Fibroblast of the aortic adventitia (primary cell): ENCODE measurements at places on chromosomes 3 and 15.
A peak's percentile ranks its signal among the peaks of the same experiment; 100 is the strongest.

GRCh38 chr3:165568907-165569462 lies 268.2 kb downstream of the BCHE start:
- DNase-seq, result no peak

GRCh38 chr3:52480768-52481715 lies 14.1 kb upstream of the STAB1 start:
- DNase-seq, result no peak

- peak; percentile 80 for DNase-seq
These were observed 271.6 kb upstream of the ZPLD1 start for GRCh38 chr3:102163039-102163817.

- DNase-seq, result no peak
These were observed 34.2 kb downstream of the EDEM1 start for GRCh38 chr3:5221701-5222100.

GRCh38 chr15:50135031-50135551 lies 16.1 kb upstream of the ATP8B4 start:
- no peak for DNase-seq

GRCh38 chr15:66094331-66094730 lies 159.2 kb downstream of the MEGF11 start:
- DNase-seq, result no peak

- no peak for DNase-seq
These were observed 641.1 kb upstream of the CFAP20DC start for GRCh38 chr3:59690886-59691285.

GRCh38 chr3:19357947-19358346 lies 209.6 kb downstream of the KCNH8 start:
- DNase-seq, result no peak

GRCh38 chr3:16608816-16609215 lies 3.6 kb upstream of the DAZL start:
- no peak for DNase-seq

- no peak for DNase-seq
These were observed 439.9 kb upstream of the NAALADL2 start for GRCh38 chr3:174419216-174419615.
